SW480 (cell line): ENCODE measurements at places on chromosomes 6 and 20.

DNA sequence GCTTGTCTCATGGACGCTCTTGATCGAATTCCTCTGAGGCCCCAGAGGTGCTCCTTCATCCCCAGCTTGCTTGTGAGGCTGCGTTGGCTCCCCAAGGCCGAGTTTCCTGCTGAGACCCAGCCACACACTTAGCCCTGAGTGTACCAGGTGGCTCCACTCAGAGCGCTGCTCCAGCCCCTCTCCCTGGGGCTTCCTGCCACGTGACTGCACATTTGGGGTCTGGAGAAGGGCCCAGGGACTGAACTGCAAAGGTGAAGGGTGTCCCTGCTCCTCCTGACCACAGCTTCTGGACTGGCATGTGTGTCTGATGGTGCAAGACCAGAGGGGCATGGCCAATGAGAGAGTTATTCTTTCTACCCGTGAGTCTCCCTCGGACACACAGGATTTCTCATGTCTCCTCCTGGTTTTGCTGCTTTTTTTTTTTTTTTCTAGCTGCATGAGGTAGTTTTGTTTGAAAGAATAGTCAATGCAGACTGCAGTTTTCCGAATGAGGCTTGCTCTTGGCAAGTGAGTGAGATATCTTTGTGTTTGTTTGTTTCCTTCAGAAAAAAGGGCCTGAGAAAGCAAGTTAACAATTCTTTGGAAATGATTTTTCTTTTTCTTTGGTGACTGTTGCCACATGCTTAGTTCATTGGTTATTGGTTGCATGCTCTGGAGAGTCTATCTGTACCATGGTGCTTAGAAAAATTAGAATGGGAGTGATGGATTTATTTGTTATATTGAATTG lies 3.1 kb upstream of the ZNF831 start:
- no peak for DNase-seq

- peak; percentile 34 for DNase-seq
Observed at GRCh38 chr6:108113557-108114519, 39.3 kb upstream of the OSTM1 start.

GRCh38 chr6:157096105-157096504 lies 227.2 kb downstream of the TMEM242 start:
- no peak for DNase-seq

DNA sequence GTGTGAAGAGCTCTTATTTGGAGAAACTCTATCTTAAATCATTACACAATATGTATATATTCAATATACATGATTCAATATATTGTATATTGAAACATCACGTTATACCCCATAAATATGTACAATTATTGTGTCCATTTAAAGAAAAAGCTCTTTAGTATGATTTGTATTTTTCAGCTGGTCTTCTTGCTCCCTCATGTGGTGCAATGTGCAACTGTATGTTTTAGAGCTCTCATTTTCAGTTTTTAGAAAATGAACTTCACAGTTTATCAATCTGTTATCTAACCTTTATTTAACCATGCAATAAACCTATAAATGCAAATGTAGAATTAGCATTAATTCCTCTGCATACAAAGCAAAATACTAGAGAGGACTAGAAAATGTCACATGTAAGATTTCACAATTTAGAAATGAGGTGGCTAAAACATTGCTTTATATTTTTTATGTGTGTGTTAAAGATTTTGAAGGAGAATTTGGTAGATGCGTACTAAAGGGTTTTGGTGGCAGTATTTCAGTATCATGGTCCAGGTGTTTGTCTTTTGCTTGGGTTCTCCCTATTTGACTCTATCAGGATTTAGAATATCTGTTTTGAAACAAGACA lies 167.1 kb downstream of the PHF3 start:
- peak; percentile 14 for DNase-seq

GRCh38 chr20:23270382-23270911 lies 80.1 kb upstream of the NXT1 start:
- no peak for DNase-seq

GRCh38 chr6:163370464-163371117 lies 43.9 kb upstream of the QKI start:
- no peak for DNase-seq

GRCh38 chr6:168133168-168133561 lies 54.2 kb upstream of the FRMD1 start:
- DNase-seq: no peak

DNA sequence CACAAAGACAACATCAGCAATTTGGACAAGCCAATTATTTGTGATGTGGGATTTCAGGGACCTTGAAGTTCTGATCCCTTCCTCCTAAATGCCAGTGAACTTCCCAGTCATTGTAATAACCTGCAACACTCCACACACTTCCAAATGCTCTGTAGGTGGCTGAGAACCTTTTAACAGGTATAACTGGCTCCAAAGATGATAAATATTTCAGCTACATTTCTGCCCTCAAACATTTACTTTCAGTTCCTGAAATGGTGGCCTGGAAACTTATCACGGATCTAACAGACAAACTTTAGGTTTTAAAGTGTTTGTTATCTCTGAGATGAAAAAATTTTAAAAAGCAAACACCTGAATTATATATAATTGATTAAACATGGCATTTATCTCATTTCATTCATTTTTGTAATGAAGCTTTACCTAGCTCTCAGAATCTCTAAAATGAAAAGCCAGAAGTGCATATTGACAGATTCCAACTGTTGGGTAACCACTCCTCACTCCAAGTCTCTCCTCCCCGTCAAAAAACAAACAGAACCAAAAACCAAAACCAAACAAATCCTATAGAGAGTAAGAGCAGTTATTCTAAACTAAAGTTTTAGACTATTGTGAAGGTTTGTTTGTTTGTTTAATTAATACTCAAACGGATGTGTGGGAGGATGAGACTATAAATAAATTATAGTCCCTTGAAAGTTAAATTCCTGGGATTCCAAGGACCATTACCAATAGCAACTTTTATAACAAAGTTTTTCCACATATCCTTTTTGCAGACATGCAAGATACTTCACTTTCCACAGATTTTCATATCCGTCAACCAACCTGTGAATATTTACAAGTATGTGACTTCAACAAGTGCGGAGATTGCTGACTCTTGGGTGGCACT lies 12.4 kb upstream of the KIAA0408 start:
- DNase-seq: no peak

DNA sequence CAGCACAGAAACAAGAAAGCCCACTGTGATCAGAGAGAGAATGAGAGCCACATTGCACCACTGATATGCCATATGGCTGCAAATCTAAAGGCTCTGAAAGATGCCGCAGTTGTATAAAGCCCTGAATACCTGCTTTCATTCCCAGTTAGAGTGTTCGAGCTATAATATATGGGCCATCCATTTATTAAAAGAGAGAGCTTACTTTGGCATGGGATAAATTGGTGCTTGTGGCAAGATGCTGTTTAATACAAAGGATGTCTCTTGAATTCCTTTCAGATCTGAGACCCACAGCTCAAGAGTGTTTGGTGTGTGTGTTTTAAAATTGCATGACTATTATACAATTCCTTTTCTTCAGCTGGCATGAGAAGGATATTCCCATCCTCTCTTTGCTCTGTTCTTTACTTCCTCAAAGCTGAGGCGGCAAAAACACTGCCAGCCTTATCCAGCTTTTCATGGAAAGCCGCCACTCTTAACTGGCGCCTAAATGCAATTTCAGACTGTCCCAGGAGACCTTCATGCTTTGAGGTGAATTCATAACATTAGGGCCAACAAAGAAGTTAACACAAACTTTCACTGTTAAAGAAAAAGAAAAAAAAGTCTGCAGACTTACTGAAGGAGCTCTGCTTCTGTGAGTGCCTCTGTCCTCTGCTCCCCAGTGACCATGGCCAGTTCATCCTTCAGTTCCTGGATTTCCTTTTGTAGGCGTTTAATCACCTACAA lies 147.6 kb downstream of the KIF6 start:
- no peak for DNase-seq

DNA sequence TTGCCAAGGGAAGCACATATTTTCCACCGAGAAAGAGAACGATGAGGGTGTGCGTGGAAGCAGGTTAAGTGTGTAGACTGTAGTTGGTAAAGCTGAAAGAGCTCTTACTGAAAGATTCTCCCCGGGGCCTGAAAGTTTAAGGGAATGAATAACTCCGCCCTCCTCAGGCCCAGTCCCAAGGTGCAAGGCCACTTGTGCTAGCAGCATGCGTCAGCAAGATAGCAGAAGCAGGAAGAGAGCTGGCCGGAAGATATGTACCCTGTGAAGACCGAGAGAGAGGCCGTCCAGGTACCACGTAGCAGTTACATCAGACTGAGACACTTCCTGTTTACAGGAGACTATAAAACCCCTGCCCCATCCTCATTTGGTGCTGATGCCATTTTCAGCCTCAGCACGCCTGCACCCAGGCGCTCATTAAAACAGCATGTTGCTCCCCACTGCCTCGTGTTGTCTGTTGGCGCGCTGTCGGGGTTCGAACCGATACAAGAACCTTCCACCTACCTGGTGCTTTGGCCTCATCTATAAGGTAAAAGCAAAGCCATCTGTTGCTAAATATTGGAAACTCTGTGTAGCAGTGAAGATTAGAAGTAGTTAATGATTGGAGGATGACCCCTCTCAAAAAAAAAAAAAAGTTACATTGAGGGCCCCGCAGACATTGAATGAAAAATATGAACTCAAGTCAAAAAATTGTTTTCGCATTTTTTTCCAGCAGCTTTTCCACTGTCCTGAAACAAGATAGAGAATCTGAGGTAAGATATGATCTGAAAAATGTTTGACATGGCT lies 18.6 kb upstream of the FAM135A start:
- DNase-seq: no peak

GRCh38 chr6:129140526-129140925 lies 257.6 kb downstream of the LAMA2 start:
- DNase-seq: no peak

DNA sequence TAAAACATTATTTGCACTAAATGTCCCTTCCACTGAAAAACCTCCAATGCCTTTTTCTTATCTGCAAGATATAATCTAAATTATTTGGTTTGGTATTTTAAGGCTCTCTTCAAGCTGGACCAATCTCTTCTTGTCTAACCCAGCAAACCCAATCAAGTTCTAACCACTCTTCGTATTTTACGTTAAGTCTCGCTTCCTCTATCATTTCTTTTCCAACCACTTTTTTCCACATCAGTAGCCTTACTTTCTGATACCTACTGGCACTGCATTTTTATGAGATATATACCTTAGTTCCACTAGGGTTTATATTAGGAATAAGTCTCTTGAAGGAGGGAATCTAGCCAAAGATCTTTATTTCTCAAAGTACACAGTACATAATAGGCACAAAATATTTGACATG lies 19.1 kb downstream of the FBXL4 start:
- DNase-seq: no peak

- DNase-seq: peak; percentile 62
Observed at GRCh38 chr20:63151554-63152321, 64.2 kb downstream of the YTHDF1 start.

DNA sequence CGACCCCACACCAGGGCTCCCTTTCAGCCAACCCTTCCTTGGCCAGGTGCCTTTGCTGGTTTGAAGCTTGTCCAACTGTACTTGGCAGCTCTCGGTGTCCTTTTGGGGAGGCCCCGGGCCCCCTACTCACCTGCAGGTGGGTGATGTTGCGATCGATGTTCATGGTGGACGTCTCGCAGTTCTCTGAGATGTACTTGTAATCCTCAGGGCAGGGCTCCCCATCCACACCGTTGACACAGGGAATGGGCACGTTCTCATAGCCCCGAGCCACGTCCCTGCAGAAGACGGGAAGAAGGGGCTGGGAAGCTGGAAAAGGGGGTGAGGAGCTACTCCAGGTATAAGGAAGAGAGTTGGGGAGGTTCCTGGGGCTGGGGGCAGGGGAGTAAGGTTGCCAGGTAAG lies 4.9 kb upstream of the SLC44A4 start:
- no peak for DNase-seq

- no peak for DNase-seq
Observed at GRCh38 chr6:36597775-36598174, 3.6 kb downstream of the SRSF3 start.

DNA sequence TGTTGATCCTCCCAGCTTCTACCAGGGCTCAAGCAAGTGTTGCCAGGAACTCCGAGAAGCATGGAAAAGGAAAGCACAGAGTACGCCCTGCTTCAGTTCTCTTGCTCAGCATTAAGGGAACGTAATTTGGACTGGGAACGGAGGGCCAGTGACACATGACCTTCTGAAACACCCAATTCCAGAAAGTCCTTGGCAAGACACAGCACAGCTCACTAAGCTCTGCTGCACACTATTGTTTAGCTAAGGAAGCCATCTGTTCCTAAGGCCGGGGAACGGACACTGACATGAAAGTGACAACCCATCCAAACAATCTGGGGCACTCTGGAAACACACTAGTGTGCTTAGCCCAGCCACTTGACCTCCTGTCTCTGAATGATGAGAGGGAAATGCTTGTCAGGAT lies 56.9 kb upstream of the NXT1 start:
- no peak for DNase-seq

- DNase-seq: peak; percentile 55
Observed at GRCh38 chr20:59571551-59572314, 32.6 kb upstream of the PHACTR3 start.

GRCh38 chr6:34031625-34032383 lies 114.1 kb downstream of the GRM4 start:
- no peak for DNase-seq

DNA sequence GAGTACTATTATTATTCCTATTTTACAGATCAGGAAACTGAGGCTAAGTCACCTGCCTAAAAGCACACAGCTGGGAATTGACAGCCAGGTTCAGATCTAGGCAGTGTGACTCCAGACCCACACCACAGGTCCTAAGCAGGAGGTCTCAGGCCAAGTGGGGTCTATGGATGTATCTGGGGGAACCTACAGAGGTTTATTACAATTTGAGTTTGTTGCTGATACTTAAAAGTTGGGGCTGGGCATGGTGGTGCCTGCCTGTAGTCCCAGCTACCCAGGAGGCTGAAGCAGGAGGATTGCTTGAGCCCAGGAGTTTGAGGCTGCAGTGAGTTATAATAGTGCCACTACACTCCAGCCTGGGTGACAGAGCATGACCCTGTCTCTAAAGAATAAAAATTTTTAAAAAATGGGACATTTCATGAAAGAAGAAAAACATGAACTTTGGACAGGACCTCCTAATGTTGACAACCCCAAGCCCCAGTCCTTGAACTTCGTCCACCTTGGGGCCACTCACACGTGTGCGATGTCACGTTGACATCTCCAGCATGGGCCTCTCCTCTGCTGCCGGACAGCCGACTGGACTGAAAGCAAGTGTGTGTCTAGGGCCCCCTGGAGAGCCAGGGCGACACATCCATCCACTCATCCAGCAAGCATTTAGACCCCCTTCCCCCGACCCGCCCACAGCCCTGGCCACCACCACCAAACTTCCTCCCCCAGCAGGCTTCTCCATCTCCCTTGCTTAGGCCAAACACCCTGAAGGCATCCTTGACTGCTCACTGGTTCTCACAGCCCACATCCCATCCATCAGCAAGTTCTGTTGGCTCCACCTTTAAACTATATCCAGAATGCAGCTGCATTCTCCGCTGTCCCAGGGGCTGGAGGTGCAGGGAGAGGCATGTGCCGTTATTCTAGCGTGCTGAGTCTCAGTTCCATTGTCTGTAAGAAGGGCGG lies 40.0 kb downstream of the NOL4L start:
- no peak for DNase-seq

- no peak for DNase-seq
Observed at GRCh38 chr6:151034825-151035781, 169.6 kb downstream of the MTHFD1L start.
